Stimulated activated CD8-positive, alpha-beta memory T cell treated with anti-CD3 and anti-CD28 coated beads, Interleukin-7, amount 100 ng/mL, for 1 hour (primary cell): ENCODE measurements at places on chromosomes 4 and X.

- DNase-seq = no peak
Observed at GRCh38 chr4:23909671-23910070, 19.8 kb upstream of the PPARGC1A start.

DNA sequence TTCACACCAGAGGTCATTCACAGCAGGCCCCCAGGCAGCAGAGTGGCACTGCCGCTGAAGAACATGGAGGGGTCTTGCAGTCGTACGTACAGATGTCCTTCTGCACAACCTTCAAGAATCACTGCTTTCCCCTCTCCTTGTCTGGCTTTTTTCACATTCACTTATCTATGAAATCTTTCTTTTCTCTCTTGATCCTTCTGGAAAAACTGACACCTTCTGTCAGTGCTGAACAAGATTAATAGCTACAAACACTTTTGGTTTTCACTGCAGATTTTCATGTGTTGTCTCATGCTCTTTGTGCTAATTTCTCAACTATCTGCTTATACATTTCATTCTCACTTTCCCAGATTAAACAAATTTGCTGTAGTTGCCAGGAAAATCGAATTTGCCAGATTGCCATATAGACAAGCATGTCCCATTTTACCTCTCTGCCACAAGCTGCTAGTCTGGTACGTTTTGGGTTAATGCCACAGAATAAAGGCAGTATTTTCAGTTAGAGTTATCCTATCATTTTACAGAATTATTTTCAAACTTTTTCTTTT lies 83.1 kb downstream of the RPS3A start:
- no peak for DNase-seq

DNA sequence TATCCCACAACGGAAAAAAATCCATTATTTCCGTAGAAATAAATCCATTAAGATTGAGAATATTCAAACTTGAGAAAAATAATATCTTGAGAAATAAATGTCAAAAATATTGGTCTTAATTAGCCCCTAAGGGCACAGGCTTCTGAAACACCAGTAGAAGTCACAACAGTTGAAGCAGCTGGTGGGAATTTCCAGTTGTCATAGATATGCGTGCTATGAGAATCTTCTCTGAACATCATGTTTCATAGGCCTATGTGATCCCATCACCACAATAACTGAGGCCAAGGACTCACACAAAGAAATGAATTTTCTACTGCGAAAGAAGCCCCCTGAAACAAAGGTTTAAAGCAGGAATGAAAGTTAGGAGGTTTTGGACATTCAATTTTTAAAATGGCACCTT lies 292.0 kb downstream of the DTHD1 start:
- DNase-seq = no peak

- no peak for DNase-seq
Observed at GRCh38 chr4:54213001-54213400, 16.1 kb upstream of the PDGFRA start.
